IPS-NIHi11 (cell line): ENCODE measurements at places on chromosomes 16 and 17.

- no peak for DNase-seq
These were observed 973.5 kb downstream of the CDH11 start for GRCh38 chr16:64148356-64148755.

DNA sequence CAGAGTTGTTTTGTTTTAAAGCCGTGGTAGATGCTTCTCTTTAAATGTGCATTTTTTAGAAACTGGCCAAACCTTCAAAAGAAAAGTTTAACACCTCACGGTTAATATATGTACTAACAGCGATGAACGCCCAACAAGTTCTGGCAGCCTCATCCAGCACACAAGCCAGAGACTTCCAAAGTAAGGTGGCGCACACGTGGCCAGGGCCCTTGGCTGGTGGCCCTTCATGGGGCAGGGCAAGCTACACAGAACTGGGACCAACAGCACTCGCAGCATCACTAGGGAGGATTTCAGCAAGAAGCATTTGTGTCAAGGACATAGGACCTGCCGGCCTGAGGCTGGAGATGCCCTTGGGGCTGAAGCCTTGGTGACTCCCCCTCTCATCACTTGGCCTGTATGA, 23.4 kb downstream of the CYB5D2 start:
- no peak for DNase-seq

- no peak for DNase-seq
These were observed 213.2 kb downstream of the NTN1 start for GRCh38 chr17:9234389-9234945.

DNA sequence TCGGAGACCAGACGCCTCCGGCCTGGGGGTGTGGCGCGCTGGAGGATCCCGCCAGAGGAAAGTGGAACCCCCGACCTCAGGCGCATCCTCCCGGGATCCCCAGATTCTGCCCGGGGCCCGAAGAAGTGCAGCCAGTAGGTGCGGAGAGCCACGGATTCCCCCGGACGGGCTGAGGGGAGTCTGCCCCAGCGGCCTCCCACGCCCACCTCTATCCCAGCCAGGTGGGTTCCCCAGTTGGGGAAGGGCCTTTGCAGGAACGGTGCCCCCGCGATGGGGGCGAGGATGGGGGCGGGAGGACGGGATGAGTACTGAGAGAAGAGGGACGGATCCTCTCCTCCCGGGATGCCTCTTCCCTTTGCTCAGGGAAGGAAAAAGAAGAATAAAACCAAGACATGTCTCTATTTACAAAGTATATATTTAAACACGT, 5.1 kb downstream of the CBX8 start:
- DNase-seq, result no peak

- DNase-seq, result peak; percentile 67
These were observed 1.7 kb downstream of the METRNL start for GRCh38 chr17:83080858-83081683.

DNA sequence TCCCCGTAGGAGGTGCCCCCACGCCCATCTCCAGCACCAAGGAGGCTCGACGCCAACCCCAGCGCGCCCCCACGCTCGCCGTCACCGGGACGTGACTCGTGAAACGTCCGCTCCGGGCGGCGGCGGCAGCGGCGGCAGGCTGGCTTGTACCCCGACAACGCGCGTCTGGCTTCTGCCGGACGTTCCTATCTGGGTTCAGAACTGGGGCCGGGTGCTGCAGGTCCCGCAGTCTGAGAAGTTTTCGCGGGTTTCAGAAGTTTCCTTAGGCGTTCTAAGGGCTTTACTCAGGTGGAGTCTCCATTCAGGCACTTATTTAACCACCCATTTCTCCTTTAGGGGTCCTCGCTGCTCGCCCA, 672 bp upstream of the ALKBH5 start:
- DNase-seq, result peak; percentile 77

DNA sequence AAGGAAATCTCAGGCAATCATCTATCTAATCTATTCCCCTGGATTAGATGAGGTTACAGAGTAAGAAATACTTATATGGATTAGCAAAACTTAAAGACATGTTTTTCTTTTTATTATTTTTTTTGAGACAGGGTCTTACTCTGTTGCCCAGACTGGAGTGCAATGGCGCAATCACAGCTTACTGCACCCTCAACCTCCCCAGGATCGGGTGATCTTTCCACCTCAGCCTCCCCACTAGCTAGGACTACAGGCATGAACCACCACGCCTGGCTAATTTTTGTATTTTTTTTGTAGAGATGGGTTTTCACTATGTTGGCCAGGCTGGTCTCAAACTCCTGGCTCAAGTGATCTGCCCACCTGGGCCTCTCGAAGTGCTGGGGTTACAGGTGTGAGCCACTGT, 3.3 kb upstream of the NFE2L1 start:
- no peak for DNase-seq

DNA sequence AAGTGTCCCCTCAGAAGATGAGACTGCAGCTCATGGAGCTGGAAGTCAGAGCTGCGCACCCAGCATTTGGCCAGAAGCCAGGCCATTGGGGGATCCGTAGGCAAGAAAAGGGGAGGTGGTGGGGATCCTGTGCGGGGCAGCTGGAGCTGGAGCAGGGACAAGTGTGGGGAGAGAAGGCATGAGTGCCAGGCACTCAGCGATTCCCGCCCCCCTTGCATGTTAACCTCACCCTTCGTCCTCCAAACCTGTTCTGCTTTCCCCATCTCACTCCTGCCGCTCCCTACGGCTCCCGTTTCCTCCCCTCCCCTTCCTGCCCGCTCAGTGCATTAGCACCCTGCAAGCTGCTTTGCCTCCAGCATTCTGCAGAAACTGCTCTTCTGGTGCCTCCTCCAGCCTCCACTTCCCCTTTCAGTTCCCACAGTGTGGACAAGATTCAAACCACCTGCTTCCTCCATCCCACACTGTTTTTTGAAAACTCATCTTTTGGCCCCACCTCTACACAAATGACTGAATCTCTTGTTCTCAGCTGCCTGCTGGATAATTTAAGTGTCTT, 5.6 kb downstream of the ALOX15 start:
- DNase-seq, result peak; percentile 20

- peak; percentile 71 for DNase-seq
These were observed 77.6 kb upstream of the CACNG3 start for GRCh38 chr16:24178496-24178895.

- DNase-seq, result no peak
These were observed 6.9 kb downstream of the TMEM170A start for GRCh38 chr16:75457485-75458021.

DNA sequence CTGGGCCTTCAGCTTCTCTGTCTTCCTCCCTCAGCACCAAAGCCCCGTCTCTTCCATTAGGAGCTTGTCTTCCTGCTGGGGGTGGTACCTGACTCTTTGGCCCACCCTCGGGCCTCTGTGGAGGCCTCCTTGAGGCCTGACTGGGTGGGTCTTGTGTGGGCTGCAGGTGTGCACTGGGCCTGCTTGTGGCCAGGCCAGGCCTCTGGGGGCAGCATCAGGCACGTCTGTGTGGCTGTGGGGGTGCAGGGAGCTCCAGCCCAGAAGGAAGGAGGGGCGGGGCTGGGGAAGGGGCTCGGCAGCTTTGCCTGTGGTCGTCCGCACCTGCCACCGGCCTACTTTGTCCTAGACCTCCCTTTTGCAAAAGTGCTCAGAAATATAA, 7.0 kb downstream of the PIGQ start:
- peak; percentile 75 for DNase-seq

DNA sequence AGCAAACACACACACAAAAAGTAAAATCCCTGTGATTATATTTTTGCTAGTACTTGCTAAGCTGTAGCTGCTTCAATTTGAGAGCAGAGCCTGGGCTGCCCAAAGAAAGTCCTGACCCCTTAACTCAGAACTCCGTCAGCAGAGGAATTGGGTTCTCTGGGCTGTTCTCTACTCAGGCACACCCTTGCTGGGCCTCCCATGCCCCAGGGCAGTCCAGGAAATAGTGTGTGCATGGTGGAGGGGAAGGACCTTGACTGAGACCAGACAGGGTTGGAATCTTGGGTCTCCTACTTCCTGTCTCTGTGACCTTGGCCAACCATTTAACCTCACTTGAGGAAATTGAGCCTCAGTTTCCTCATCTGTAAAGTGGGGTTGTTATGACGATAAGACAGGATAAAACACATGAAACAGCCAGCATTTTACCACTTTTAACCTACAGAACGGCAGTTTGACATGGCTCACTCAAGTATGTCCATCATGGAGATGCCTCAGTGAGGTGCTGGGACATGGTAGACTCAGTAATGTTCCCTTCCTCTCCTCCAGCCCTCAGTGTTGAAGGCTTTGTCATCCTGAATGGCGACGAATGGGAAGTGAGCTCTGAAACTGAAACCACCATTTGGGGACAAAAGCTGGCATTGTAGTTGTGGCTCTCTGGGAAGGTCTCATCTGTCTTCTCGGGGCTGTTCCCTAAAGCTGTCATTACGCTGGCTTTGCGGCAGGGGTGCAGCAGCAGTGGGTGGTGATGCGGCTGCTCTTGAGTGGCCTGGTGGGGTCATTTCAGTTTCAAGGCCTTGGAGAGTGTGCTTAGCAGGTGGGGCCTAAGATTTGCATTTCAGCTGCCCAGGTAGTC, 74.9 kb downstream of the CMIP start:
- no peak for DNase-seq

DNA sequence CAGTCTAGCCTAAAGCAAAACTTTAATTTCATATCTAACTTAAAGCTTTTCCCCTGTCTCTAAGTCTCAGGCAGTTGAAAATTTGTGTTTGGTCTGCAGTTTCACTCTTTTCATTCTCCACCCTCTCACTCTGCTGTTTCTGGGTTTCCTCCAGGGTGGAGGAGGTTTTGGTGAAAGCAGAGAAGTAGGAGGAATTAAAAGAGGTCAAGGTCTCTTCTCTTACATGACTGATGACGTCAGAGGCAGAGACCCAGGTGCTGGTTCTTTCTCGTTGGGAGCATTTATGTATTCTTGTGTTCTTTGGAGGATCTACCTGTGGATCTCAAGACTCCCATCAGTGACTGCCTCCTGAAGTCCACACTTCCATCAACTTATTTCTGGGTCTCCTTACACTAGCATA, 2.4 kb upstream of the PSMD11 start:
- no peak for DNase-seq

- DNase-seq, result no peak
These were observed 65.1 kb upstream of the ALOX12 start for GRCh38 chr17:6930749-6931148.

- DNase-seq, result no peak
These were observed 9.9 kb upstream of the ADGRG1 start for GRCh38 chr16:57618296-57619132.

DNA sequence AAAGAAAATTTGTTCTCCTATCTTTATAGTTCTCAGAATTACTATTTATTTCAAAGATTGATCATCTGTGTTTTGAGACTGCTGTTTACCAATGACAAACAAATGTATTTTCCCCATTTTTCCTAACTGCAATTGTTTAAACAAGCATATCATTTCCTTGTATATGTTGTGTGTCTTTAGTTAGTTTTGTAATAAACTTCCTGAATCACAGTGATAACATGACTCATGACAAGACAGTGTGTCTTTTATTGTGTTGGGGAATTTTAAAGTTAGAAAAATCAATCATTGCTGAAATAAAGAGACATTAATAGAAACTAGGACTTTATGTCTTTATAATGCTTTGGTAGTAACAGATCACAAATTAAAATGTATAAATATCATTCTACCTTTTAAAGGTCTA, 348.5 kb downstream of the KCNJ2 start:
- no peak for DNase-seq

DNA sequence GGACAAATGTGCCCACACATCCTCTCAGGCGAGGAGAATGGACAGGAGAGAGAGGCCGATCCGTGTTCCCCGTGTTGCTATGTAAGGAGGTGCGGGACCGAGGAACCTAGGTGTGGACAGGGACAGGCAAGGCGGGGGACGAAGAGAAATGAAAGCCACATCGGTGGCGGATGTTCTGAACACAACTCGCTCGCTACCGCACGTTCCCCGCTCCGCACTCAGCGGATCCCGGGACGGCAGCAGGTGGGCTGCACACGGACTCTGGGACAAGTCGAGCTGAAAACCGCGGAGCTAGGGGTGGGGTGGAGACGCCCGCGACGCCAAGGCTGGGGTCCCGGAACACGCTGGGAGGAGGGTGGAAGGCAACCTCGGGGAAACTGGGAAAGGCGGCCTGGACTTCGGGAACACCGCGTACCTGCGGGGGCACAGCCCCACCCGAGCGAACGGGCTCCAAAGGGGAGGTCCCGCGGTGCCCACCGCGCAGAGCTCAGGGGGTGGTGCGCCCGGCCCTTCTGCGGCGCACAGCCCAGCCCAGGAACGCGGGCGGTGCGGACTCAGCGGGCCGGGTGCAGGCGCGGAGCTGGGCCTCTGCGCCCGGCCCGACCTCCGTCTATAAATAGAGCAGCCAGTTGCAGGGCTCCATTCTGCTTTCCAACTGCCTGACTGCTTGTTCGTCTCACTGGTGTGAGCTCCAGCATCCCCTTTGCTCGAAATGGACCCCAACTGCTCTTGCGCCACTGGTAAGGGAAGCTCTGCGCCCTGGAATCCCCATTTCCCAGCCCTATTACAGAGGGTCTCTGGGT, at the start of gene MT1E:
TSS of gene MT1E (plus strand) at position 642 of the 803 bp plus-strand sequence. CDS start at position 713, 71 bp downstream.
- peak; percentile 67 for DNase-seq

DNA sequence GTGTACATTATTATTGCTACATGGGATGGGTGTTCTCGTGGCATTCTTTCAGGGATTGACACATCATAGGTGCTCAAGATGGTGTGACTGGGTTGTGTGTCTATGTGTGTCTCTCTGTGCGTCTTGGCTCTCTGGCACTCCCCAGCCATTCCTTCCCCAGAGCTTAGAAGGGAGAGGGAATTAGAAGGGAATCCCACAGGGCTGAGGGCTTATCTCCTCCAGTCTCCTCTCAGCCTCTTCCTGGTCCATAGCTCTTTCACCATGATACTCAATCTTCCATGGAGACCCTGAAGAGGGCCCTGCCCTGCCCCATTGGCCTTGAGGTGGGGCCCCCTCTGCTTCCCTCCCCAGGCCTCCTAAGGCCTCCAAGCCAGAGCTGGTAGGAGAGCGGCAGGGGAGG, 52.0 kb downstream of the MRM1 start:
- DNase-seq, result no peak

DNA sequence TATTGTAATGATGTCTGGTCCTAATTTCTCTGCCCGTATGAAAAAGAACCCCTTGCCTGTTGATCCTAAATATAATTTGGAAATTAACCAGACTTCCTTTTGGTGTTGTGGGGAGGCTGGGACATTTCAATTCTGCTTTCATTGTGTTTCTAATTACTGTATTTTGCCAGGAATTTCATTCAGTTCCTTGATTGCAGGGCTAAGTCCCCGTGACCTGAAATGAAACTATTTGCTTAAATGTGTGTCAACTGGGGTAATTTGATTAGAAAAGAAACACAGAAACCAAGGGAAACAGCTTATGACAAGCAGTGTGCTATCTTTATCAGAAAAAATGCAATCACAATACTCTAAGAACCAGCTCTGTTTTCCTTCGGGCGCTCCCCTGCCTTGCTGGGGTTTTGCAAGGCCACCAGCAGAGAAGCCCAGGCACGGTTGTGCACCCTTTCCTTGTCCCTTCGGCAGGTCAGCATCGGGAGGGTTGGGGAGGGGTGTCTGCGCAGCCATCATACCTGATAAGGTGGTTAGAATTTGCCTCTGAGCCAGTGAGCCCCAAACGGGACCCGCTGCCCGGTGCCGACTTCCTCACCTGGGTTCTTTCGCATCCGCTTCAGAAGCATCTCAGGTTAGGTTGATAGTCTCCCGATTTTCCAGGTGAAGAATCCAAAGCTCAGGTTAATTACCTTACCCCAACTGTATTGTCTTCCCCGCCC, 19.4 kb downstream of the KLHL36 start:
- no peak for DNase-seq
